ENCODE measurements at places on chromosomes 12 and 14. TPM values are rescaled to one million over a fixed set of nuclear protein-coding genes. Genes with fewer than 3 reads are reported as not detected.

DNA sequence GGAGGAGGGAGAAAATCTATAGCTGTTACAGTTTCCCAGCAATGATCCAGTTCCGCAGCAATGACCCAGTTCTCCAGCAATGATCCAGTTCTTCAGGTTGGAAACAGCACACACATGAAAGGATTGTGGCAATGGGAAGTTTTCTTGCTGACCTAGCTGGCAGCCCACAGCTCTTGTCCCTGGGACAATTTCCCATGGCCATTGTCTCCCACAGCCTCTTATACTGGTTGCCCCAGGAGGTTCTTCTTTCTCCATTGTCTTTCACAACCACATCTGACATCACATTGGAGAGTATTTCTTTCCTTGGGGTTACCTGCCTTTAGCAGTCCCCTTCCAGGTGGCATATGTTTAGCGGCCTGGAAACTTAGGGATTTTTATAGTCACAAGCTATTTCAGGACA is 209.8 kb upstream of the PLEKHG7 start:
- DNase-seq: no peak

GRCh38 chr12:12800406-12801180 is 12.6 kb upstream of the DDX47 start:
- no peak for DNase-seq

DNA sequence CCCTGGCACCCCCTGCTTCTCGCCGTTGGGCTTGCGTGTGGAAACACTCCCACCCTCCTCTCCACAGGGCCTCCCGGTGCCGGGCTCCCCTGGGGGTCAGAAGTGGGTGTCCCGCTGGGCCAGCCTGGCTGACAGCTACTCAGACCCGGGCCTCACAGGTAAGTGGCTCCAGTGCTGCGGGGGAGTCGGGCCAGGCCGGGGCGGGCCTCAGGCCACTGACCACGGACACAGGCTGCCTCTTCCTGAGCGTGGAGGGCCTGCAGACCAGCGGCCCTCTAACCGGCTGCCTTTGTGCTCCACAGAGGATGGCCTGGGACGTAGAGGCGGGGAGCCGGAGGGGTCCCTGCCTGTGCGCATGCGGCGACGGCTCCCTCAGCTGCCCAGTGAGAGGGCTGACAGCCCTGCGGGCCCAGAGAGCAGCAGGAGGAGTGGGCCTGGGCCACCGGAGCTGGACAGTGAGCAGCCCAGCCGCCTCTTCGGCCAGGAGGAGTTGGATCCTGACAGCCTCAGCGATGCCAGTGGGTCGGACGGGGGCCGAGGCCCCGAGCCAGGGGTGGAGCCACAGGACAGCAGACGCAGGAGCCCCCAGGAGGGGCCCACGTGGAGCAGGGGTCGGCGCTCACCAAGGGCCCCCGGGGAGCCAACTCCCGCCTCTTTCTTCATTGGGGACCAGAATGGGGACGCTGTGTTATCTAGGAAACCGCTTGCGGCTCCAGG is 21.1 kb downstream of the CEP170B start:
- peak; percentile 65 for DNase-seq

Gene DPY19L2
- total RNA-seq: 41.0 TPM

Gene KRT6A
- 0.16 TPM for total RNA-seq

DNA sequence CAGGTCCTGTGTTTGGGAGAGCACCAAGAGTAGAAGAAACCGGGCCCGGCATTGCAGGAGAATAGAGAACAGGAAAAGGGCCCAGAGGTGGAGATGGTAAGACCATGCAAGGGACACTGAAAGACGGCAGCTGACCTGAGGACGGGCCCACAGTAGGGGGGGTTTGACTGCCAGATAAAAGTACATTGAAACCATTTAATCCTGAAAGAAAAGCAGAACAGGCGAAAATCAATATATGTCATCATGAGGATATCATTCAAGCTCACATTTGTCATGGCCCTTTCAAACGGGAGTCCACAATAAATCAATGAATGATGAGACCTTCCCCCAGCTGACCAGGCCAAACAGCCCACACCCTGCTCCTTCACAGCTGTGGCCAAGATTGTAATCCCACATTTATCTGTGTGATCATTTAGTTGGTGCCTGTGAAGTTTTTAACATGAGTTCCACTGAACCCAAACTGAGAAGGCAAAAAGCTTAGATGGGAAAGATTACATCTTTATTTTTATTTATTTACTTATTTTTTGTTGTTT is 39.5 kb downstream of the E2F7 start:
- DNase-seq: no peak

GRCh38 chr12:110301065-110301806 is 20.2 kb downstream of the ATP2A2 start:
- no peak for DNase-seq

DNA sequence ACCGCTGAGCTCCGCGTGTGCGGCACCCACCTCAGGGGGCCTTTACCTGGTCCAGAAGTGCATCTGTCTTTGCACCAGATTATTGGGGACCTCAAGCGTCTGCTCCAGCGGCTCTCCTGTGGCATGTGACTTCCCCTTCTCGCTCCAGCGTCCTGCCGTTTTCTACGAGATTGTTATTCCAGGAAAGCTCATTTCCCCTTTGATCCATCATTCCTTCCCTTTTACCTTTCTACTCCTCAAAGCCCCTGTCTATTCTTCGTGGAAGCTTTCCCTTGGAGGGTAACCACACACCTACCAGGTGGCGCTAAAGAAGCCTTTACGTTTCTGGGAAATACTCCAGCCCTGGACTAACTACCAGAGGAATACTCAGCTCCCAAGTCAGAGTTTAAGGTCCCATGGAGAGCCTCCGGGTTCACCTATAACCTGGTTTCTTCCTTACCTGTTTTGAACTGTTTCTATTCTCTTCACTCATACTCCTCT is 1.5 kb downstream of the FKBP4 start:
- no peak for DNase-seq

DNA sequence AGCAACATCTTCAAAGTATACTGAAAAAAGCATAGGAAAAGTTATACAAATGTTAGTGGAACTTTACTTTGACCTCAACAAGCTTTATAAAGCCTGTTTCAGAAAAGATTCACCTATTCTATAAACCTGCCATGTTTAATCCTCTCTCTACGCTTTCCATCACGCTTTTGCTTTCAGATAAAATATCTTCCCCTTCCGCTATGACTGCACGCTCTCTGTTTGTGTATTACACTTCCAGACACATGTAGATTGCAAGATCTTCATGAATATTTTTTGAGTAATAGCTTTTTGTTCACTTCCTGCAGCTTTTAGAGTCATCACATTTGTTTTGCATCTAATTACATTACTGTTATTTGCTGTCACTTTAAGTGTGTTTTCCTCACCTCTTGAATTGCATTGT is 271.4 kb downstream of the RASSF9 start:
- DNase-seq: no peak

- peak; percentile 74 for DNase-seq
These were observed 17.3 kb upstream of the PPFIBP1 start for GRCh38 chr12:27506645-27507189.

- no peak for DNase-seq
These were observed 6.2 kb downstream of the C1QL4 start for GRCh38 chr12:49330631-49331379.

DNA sequence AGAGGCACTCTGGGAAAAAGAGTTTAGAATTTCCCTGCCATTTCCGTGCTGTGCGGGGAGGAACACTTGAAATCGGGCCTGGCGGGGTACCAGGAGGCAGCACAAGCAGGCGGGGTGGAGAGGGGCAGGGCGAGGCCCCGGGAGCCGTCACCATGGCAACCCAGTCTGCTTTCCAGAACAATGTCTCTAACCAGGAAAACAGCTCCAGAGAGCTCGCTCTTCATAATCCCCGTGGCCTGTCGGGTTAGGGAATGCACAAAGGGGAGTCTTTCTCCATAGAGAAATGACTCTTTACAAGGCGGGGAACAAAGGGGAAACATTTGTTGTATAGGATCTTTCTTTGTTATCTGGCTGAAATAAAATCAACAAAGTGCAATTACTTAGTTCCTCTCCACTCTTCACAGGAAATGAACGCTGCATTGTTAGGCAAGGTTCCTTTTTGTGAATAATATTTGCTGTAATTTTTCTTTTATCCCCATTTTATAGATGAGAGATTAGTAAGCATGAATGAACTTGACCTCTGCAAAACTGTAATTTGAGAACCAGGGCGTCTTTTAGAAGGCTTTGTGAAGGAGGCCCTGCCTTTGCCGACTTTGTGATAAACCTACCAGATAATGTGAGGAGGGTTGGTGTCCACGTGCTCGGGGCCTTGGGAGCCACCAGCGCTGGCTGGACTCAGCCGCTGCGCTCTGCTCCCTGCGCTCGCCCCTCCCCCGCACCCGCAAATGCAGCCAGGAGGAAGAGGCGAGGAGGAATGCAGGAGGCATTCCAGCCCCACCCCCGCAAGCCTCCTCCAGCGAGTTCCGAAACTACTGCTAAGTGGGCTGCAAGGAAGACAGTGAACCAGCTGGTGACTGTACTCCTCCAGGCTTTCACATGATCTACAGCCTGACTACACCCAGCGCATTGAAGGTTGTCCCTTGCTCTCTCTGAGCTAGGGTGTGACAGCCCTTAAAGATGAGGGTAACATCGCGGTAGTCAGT is 105.2 kb upstream of the ATF7IP start:
- DNase-seq: peak; percentile 95

All from Right ventricle myocardium inferior (tissue), 1 donor.